Uterus (tissue), 4 donors: ENCODE measurements at places on chromosomes 7 and 10. TPM values are rescaled to one million over a fixed set of nuclear protein-coding genes. Genes with fewer than 3 reads are reported as not detected.

Gene PLXDC2
- 59.2 TPM for total RNA-seq

Gene DUSP5
- 10.4 TPM for total RNA-seq

Gene PRTFDC1
- 1.3 TPM for total RNA-seq

Gene PPP1R17
- total RNA-seq, result not detected

Gene CPA1
- 0.46 TPM for total RNA-seq

Gene CPN1
- total RNA-seq, result not detected

Gene ZPBP
- total RNA-seq, result not detected

Gene FAM237B
- not detected for total RNA-seq

Gene GBX1
- not detected for total RNA-seq

Gene LIPJ
- not detected for total RNA-seq

Gene GIMAP1
- total RNA-seq, result 7.4 TPM

Gene ATOH7
- total RNA-seq, result not detected

Gene PCGF5
- 60.4 TPM for total RNA-seq

DNA sequence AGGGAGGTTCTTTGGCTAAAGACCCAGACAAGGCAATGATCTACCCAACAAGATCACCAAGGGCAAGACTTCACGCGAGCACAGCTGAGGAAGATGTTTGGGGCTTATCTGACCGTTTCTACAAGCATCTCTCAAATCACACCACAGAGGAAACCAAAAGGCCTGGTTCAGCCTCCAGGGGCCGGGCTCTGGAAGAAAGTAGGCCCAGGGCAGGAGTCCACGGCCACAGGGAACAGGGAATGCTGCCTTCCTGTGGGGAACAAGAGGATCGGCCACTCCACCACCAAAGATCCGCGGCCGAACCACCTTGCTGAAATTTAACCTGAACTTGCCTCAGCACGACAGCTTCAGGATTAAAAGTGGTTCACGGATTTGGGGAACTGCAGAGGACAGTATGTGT is 332.5 kb downstream of the PTPRN2 start:
- no peak for DNase-seq

DNA sequence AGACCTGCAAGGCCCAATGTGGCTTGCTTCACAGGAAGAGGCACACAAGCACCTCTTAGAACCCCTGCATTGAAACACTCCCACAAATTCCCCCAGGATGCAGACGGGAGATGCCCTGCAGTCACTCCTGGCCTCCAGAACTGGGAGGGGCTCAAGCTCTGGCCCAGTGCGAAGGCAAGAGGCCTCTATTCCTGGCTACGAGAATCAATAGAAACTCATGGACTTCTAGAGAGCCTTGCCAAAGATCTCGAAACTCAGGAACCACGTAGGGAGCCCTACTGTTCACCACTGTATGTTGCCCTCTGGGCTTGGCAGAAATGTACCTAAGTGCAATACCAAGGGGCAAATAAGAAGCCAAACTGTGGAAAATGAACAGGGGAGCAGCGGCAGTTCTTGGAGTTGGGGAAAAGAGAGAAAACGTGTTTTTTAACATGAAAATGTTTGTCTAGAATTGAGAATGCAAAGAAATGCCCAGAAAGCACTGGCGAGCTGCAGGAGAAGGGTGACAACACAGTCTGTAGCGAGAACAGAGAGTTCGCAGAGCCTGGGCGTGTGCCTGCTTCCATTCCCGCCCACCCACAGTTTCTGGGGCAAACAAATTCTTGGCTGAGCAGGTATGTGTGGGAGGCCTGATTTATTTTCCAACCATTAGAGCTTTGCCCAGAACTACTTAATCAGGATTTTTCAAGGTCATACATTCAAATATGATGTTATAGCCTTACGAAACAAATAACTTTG is 260.5 kb upstream of the KLF14 start:
- DNase-seq, result peak; percentile 69

DNA sequence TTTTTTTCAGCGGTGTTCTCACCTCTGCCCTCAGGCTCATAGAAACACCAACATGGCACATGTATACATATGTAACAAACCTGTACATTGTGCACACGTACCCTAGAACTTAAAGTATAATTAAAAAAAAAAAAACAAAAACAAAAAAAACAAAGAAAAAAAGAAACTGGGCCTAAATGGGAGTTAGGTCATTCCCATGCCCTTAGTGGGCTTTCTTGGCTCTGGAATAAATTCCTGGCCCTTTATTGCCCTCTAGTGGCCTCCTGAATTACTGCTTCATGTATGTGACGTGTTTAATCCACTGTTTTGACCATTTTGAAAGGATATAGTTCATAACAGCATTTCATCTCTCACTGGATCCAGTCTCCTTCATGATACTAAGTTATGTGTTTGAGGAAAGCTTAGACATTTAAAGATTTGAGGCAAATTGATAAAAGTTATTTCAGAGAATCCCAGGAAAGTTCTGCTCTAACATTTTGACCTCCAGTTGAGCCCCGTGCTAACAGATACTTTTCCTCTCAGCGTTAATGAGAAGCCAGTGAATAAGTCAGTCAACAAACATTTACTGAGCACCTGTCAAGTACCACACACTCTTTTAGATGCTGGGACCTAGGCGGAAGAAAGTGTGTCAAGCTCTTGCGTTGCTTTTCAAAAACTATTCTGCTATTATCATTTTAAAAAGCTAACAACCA is 54.7 kb upstream of the SYPL1 start:
- peak; percentile 68 for DNase-seq

GRCh38 chr7:134799377-134799776 is 19.9 kb downstream of the CALD1 start:
- DNase-seq, result no peak

DNA sequence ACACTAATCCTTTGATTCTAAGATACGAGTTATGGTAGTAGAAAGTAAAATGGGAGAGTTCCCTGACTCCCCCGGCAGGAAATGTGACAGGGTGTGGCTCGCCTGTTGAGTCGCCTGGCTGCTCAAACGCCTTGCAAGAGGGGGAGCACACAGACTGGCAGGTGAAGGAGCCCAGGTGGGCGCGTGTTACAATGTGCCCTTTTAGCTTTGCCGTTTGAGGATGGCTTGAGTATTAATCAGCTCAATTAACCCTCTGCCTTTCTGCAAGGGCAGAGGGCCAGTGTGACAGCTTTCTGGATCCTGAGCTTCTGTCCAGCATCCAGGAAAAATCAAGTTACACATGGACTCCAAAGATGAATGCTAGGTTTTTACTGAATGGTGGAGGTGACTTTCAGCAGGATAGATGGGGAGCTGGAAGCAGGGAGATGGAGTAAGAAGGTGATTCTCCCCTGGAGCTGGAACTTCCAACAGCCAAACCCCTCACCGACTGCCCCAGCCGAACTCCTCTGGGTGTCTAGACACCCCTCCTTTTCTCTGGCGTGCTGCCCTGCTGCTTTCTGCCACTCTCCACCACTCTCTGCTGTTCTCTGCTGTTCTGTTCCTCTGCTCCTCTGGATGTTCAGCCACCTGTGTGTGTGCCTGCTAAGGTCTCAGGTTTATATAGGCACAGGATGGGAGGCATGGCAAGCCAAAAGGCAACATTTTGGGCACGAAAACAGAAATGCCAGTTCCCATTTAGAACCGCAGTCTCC is 548.8 kb upstream of the KCND2 start:
- DNase-seq, result no peak

GRCh38 chr7:134364619-134365037 is 47.9 kb upstream of the SLC35B4 start:
- DNase-seq, result no peak

- no peak for DNase-seq
Measured at GRCh38 chr7:70574970-70575799, 556.8 kb upstream of the GALNT17 start.

DNA sequence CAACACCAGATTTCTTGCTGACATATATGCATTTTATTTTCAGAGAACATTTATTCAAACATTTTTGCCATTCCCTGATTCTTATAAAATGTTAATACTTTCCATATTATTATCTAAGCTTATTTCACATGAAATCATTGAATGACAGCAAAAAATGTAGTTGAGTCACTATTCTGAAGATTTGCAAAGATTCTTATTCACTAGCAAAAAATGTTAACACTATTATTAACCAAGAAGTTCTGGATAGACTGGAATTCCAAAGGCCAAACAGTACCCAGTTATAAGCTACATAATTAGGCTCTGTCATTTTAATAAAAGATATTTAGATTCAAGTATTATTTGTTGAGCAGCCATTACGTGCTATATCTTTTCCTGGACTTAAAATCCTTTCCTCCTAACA is 4.3 kb downstream of the GSTO2 start:
- DNase-seq, result no peak

DNA sequence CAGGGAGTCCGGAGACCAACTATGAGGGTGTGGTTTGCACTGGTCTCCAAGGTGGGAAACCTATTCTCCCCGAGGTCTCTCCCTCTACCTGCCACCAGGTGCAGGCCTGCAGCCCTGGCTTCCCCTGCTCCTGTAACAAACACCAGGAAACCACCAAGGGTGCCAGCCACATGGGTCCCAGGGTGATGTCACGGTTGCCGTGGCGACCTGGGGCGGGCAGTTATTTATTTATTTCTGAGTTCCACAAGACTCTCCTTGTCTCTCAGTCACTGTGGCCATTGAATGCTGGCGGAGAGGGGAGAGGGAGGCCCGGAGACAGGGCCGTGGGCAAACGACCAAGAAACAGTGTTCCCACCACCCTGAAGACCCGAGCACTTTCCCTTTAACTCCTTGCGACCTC is 27.0 kb downstream of the MMD2 start:
- DNase-seq, result no peak

DNA sequence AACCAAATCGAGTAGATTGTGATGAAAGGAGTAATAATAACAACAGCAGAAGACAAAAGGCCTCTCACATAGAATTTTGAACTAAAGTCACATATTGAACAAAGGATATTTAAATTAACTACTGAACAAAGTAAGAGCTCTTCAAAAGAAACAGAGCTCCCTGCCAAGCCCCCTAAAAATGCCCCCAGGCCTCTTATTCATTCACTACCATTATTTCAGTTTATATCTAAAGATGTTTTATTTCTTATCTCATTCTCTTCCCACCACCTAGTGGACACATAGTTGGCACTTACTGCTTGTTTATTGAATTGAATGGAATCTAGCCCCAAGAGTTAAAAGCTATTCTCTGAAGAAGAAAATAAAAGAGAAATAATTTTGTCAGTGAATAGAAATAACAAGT is 37.4 kb downstream of the VCL start:
- DNase-seq, result no peak

DNA sequence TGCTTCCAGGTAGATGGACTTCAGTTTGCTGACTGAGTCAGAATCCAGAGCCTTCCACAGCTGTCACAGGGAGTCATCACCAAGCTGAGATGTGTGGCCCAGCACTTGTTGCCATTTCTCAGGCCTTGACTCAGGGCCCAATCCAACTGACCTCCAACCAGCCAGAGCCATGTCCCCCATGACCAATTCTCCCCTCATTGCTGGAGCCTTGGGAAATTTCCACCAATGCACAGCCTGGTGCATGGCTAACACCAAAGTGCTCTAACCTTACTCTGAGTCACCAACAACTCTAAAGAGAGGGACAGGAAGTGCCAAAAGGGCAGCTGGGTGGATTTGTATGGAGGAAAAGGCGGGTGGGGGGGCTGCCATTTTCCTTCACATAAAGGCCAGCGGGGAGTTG is 13.4 kb upstream of the GLI3 start:
- no peak for DNase-seq

- DNase-seq, result no peak
Measured at GRCh38 chr7:154867068-154867467, 135.9 kb downstream of the PAXIP1 start.

DNA sequence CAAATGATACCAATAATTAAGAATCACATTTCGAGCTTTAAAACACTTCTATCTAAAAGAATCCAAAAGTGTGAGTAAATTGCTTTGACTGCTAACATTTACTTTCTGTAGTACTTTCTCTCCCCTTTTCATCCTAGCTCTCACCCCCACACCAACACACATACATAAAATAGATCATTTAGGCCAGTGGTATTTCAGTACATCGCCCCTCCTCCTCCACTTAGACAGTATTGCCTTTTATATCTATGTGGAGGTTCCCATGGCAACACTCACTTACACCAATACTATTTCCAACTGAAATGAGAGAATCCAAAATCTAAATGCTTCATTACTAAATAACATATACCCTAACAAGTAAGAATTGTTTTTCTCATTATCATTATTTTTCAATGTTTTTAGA is 58.9 kb downstream of the HIBADH start:
- DNase-seq, result no peak

- no peak for DNase-seq
Measured at GRCh38 chr7:148581624-148582023, 8.9 kb upstream of the C7orf33 start.

GRCh38 chr7:90611115-90611514 is 15.0 kb downstream of the CDK14 start:
- no peak for DNase-seq

DNA sequence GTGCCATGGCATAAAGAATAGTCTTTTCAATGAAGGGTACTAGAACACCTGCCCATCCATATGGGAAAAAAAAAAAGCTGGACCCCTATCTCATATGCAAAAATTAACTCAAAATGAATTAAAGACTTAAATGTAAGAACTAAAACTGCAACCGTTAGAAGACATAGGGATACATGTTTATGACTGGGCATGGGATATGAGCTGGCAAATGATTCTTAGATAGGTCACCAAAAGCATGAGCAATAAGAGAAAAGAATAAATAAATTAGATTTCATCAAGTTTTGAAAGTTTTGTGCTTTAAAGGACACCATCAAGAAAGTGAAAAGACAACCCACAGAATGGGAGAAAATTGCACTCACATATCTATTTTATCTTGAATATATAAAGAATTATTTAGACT is 222.0 kb downstream of the ADK start:
- DNase-seq, result no peak

GRCh38 chr7:11931307-11931706 is 99.3 kb upstream of the THSD7A start:
- no peak for DNase-seq

GRCh38 chr10:82221601-82222149 is 346.7 kb downstream of the NRG3 start:
- DNase-seq, result no peak

GRCh38 chr10:63716016-63716580 is 194.9 kb downstream of the REEP3 start:
- no peak for DNase-seq

DNA sequence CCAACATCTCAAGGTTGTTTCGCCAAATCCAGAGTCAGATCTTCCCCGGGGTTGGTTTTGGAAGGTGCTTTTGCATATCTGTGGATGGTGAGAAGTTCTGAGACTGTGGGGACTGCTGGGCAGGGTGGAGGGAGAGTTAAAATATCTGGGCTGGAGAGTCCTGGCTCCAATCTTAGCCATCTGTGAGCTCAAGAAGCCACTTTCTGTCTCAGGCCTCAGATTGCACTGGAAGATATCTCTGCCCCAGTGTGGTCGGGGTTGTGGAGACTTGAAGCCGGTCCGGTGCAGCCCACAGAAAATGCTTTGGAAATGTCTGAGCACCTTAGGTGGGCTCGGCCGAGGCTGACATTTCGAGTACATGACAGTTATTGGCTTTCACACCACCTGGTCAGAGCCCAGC is 72.2 kb upstream of the SFMBT2 start:
- DNase-seq, result no peak

DNA sequence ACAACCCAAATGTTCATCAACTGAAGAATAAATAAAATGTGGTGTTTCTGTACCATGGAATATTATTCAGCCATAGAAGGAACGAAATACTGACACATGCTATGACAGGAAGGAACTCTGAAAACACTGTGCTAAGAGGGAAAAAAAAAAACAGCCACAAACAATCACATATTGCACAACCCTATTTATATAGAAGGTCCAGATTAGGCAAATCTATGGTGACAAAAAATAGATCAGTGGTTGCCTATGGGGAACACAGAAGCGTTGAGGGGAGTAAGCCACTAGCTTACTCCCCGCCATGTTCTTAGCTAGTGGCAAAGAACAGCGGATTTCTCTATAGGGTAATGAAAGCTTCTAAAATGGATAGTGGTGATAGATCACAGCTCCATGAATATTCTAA is 198.4 kb downstream of the TPST1 start:
- DNase-seq, result no peak
